CD14-positive monocyte (primary cell): ENCODE measurements at places on chromosomes 2 and 18.

GRCh38 chr2:180709392-180710145 is 270.8 kb upstream of the UBE2E3 start:
- DNase-seq = no peak

DNA sequence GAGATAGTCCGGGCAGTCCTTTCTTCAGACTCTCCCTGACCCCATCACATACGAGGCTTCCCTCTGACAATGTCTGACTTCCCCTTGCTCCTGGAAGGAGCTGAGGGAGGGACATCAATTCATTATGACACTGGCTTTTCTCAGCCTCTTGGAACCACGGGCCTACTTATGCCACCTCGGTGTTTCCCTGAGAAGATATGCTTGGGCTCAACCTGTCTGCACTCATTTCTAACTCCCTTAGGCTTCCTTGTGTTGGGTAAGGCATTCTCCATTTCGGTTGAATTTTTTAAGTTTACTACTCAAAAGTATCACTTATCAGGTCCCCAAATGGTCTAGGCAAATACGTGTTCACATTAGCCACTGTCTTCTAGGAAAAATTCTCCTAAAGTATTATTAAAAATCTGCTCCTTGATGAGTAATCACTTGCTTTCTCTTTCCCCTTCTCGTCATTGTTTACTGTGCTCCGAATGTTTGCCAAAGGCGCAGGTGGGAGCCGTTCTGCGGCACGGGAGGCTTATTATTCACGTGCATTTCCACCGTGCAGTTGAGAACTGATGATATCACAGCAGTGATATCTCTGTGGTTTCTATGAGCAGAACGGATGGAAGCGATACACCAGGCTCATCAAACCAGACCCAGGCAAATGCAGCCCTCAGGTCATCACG is 33.1 kb downstream of the ARL4C start:
- DNase-seq = no peak

GRCh38 chr2:68367953-68368653 is 3.0 kb downstream of the PLEK start:
- DNase-seq = peak; percentile 90

- no peak for DNase-seq
Observed at GRCh38 chr2:105032476-105032875, 5.4 kb upstream of the MRPS9 start.

DNA sequence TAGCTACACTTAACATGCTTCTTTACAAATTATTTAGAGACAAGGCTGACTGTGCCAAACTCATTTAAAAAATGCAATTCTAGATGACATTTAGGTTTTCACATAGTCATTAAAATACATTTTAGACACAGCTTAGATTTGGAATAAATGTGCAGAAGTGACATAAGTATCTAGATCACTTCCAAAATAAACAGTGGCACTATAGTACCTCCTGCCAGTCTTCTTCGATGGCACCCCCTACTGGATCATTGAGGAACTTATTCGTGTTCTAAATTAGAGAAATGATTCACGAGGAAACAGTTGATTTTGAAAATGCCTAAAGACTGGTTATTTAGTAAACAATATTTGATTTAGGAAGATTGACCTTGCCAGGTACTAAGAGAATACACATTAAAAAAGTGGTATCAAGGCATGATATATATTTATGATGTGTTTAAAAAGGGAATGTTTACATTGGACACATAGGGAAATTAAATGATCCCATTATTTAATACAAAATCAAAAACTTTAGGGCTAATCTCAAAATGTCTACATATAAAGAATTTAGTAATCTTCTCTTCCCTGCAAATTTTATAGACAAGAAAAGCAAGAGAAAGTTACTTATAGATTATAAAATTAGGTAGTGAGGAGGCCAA is 323.9 kb downstream of the XIRP2 start:
- peak; percentile 1 for DNase-seq

- DNase-seq = no peak
Observed at GRCh38 chr2:54572636-54573536, 116.8 kb downstream of the SPTBN1 start.

GRCh38 chr2:16466133-16466820 is 199.4 kb downstream of the CYRIA start:
- no peak for DNase-seq

DNA sequence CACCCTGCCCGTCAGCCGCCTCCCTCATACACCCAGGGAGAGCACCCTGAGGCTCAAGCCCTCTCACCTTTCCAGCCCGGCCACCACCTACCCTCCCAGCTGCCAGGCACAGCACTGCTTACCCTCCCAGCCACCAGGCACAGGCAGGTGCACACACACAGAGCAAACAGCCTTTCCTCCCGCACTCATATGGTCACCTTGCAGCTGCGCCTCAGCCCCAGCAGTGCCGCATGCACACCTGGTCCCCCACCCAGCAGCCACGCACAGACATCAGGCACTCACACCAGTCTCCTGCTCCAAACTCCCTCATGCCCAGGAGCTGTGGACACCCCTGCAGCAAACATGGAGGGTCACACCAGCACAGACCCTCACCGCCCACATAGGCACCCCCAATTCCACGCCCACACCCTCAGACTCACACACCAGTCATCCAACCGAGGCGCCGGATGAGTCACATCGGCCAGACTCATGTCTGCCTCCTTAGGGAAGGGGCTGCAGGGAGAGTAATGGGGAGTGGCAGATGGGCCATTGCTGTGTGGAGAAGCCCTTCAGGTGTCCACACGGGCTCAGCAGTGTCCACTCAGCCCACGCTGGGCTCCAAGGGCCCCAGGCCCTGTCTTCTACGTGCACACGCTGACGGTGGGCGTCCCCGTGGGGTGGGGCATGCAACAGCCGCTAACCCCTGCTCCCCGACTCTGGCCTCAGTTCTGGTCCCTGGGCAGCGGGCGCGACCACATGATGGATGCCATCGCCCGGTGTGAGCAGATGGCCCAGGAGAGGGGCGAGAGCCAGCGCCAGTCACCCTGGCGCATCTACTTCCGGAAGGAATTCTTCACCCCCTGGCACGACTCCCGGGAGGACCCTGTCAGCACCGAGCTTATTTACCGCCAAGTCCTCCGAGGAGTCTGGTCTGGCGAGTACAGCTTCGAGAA is 22.3 kb upstream of the GPR17 start:
- DNase-seq = no peak

DNA sequence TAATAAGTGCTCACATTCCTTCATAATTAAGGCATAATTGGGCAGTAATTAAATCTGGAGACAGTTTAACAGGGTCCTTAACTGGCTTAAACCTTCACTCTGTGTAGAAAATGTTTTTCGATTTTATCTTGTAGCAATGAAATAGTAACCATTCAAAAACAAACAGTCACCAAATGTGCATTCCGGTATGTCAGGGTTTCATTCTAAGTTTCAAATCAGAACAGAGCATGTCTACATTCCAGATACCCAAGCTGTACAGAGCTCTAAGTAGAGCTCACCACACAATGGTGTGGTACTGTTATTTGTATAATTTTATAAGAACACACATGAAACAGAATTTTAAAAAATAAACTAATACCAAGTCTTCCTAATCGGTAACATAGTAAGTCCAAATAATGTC is 52.6 kb downstream of the SMAD2 start:
- DNase-seq = no peak

DNA sequence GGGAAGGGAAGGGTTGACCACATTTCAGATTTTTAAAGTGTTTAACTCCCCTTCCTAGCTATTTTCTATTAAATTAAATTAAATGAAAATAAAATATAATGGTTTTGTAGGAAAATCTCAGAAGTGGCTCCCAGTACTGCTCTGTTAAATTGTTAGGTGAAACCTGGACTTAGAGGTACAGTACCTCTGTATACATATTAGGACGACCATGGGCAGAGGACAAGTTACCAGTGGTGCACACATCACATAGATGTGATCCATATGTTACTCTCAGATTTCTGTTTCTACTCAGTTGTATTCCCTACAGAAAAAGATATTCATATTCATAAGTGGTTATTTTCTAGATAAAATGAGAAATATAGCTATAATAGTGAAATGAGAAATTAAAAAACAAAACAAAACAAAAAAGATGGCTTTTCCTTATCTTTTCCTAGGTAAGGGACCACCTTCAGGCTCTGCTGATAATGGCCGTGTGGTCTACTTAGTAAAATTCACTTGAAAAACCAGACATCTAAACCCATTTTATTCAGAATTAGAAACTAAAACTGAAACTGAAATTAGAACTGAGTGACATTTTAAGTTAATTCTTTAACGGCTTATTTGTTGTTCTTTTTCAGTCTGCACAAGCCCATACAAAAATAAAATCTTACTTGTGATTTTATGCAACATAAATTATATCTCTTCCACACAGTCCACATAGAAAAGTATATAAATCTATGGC is 832.5 kb upstream of the CHAC2 start:
- DNase-seq = no peak

DNA sequence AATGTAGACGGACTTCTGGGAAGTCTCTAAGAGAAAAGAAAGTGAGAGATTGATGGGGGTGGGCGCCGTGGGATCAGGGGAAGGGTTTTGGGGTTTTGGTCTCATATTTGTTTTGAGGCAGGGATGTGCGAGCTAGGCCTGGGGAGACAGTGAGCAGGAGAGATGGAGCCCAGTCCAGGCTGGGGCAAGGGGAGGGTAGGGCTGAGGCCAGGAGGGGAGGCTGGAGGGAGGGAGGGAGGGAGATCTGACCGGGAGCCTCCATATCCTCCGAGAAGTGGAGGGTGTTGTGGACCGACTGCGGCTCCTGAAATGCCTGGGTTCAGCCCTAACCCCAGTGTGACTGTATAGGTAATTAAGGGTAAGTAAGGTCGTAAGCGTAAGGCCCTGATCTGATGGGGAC is 72.8 kb upstream of the ODC1 start:
- no peak for DNase-seq

- DNase-seq = no peak
Observed at GRCh38 chr18:79940126-79940813, 11.2 kb downstream of the SLC66A2 start.
